H4 (cell line): ENCODE measurements at places on chromosomes 7 and 10. TPM values are rescaled to one million over a fixed set of nuclear protein-coding genes. Genes with fewer than 3 reads are reported as not detected.

The PHKG1 gene
- 0.17 TPM in 1 of 2 replicates, not detected in the other for total RNA-seq

The NOD1 gene
- 8.2 and 10.2 TPM in 2 replicates for total RNA-seq

The H2AZ2 gene
- 875 and 937 TPM in 2 replicates for total RNA-seq

The SEMA3A gene
- total RNA-seq, result 45.0 and 54.7 TPM in 2 replicates

The C7orf57 gene
- total RNA-seq, result 0.06 and 0.08 TPM in 2 replicates

The FFAR4 gene
- not detected in 2 replicates for total RNA-seq

The ODAD2 gene
- 1.2 and 1.8 TPM in 2 replicates for total RNA-seq

The ITPRID1 gene
- 0.39 TPM in 1 of 2 replicates, not detected in the other for total RNA-seq

GRCh38 chr7:143280566-143280965 lies 4.2 kb upstream of the TMEM139 start:
- no peak for DNase-seq

DNA sequence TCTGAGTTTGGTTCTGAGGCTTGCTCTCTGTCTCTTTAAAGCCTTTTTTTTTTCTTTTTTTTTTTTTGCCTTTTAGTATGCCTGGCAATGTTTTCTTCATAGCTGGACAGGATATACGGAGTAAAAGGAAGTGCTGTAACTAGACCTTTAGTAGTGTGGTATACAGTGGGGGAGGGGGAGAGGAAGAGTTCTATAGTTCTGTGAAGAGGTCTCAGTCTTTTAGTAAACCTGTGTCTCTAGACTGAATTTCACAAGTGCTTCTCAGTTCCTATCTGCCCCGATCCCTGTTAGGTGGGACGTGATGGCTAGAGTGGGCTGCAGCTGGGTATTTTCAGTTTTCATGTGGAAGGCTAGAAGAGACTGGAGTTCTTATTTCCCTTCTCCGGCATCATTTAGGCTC lies 3.1 kb upstream of the ABCC2 start:
- DNase-seq, result peak; percentile 92

DNA sequence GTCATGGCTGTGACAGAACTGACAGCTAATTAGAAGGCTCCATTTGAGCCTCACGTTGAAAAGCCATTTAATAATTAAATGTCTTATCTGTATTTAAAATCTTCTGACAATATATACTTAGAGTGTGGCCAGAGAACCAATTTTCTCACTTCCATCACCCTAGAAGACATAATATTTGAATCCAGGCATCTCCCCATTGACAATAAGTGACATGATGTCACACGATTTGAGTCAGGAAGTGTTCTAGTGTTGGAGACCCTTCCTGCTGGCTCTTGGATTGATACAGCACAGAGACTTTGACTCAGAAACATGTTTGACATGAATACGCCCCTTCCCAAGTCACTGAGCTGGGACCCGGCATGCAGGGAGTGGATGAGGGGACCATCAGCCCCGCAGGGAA lies 85.9 kb downstream of the SLIT1 start:
- no peak for DNase-seq

GRCh38 chr7:136336932-136337331 lies 359.8 kb upstream of the MTPN start:
- no peak for DNase-seq

DNA sequence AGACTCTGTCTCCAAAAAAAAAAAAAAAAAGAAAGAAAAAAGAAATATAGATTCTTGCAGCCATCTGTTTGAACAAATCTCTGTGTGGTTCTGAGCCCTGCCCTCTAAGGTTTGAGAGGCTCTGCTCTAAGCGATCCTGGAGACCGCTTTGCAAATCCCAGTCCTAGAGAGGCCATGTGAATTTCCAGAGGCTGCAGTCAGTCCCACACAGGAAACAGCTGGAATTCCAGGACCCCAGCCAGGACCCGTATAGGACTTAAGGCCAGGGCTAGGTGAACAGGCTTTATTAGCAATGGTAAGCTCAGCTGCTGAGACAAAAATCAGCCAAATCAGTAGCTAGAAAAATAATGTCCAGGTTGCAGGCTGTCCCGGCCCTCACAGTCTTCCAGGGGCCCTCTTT lies 154.8 kb downstream of the RPS24 start:
- no peak for DNase-seq

DNA sequence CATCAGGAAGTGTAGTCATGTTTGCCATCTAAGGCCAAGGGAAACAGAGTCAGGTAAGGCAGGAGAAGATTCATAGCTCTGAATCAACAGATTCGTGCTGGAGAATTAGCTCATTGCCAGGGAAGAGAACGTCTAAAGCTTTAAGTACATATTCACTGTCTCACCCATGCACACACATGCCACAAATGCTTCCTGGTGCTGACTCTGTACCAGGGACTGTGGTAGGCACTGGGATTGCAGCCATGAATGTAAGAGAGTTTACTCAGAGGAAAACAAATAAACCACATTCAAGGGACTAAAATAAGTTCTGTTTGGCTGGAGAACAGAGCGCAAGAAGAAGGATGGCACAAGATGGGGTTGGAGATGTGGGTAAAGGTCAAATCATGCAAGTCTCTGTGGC lies 89.8 kb upstream of the HPS1 start:
- DNase-seq, result peak; percentile 73

DNA sequence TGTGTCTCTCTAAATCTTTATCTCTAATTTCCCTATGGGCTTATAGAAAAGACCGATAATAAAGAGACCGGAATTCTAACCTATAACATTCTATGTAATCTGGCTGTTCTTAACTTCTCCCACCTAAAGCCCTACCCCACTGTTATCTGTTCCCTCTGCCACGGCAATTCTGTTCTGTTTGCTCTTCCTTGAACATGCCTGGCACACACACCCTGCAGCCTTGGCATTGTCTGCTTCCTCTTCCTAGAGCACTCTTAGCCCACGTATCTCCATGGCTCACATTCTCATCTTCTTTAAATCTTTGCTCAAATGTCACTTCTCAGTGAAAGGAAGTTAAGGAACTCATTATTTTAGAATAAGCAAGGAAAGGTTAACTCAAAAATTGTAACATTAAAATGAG lies 309.2 kb downstream of the GPR158 start:
- no peak for DNase-seq

- DNase-seq, result no peak
Observed at GRCh38 chr10:74888962-74889661, 62.7 kb downstream of the KAT6B start.

GRCh38 chr10:5565671-5566581 lies 41.2 kb downstream of the CALML3 start:
- no peak for DNase-seq

- peak; percentile 91 for DNase-seq
Observed at GRCh38 chr7:9307131-9307530, 873.7 kb downstream of the NXPH1 start.

- DNase-seq, result peak; percentile 49
Observed at GRCh38 chr7:132757783-132758182, 181.5 kb upstream of the PLXNA4 start.

GRCh38 chr10:74206746-74207145 lies 55.7 kb downstream of the ADK start:
- no peak for DNase-seq

GRCh38 chr10:125536236-125536635 lies 146.7 kb downstream of the TEX36 start:
- DNase-seq, result no peak

- DNase-seq, result no peak
Observed at GRCh38 chr7:51455948-51456347, 139.3 kb upstream of the COBL start.

DNA sequence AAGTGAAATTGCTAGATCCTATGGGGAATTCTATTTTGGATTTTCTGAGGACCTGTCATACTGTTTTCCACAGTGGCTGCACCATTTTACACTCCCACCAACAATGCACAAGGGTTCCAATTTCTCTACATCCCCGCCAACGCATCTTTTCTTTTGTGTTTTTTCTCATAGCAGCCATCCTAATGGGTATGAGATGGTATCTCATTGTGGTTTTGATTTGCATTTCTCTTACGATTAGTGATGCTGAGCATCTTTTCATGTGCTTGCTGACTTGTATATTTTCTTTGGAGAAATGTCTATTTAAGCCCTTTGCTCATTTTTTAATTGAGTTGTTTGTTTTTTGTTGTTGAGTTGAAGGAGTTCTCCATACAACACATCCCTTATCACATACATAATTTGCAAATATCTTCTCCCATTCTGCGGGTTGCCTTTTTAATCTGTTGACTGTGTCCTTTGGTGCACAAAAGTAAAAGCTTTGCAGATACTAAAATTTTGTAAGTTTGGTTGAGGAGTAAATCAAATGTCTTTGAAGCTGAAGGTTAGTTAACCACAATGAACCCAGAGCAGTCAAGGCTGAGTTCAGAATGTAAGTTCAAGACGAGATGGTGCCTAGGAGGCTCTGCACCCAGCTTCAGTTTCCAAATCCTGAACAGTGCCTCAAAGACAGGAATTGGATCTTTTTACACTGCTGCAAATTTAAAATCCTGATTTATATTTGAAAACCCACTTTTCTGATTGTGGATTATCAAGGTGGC lies 195.4 kb downstream of the COBL start:
- DNase-seq, result no peak

GRCh38 chr10:126247446-126247975 lies 140.8 kb downstream of the ADAM12 start:
- DNase-seq, result peak; percentile 92

DNA sequence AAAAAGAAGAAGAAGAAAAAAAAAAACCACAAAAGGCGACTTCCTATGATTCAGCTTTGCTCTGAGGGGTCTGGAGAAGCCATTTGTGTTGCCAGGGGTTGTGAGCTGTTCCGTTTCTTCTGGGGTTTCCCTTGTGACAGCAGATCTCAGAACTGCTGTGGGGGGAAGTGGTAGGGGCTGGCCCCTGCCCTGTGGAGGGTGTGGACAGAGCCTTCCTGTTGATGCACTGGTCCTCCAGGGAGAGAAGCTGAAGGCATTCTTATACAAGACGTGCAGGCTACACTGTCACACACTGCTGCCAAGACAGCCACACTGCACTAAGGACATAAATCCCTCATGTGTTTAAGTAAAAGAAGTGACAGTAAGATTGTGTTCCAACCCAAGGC lies 17.3 kb upstream of the CSGALNACT2 start:
- no peak for DNase-seq

- peak; percentile 77 for DNase-seq
Observed at GRCh38 chr7:29588900-29589696, 25.5 kb downstream of the PRR15 start.

GRCh38 chr7:17229228-17229627 lies 69.2 kb upstream of the AHR start:
- DNase-seq, result no peak

GRCh38 chr7:157824011-157824818 lies 487.4 kb downstream of the DNAJB6 start:
- DNase-seq, result no peak

DNA sequence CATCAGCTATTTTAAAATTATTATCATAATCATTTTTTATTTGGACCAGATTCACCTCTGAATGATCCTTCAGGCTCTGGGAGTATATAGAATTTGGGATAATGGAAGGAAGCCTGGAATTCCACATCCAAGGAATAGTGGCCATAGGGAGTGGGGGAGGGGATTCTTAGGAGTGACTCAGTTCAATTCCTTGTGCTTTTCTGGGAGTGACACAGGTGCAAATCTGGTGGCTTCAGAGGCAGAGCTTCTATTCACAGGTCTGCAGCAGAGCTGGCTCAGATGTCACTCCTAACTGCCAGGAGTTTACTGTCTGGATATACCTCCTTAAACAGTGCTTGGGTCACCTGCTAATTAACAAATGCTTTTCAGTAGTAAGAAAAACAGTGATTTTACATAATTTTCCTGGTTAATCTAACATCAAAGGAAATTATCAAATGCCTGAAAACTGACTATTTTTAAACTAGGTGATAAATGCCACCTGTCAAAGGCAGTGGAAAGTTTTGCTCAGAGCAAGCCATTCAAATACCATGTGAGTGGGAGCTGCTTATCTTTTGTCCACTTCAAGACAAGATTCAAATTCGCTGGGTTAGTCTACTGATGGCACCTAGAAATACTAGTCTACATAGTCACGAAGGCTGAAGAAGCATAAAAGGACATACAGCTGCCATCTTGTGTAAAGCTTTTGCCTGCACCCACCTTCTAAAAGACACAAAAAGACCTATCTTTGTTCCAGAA lies 106.7 kb upstream of the LAMB4 start:
- no peak for DNase-seq
